ENCODE measurements at places on chromosomes 12 and 14.

- DNase-seq = peak; percentile 88
These were observed 916 bp upstream of the CHPT1 start for GRCh38 chr12:101696251-101697196.

- DNase-seq = peak; percentile 18
These were observed 55.7 kb downstream of the VRK1 start for GRCh38 chr14:96852823-96853422.

- no peak for DNase-seq
These were observed 43.4 kb upstream of the ATF1 start for GRCh38 chr12:50720501-50720900.

DNA sequence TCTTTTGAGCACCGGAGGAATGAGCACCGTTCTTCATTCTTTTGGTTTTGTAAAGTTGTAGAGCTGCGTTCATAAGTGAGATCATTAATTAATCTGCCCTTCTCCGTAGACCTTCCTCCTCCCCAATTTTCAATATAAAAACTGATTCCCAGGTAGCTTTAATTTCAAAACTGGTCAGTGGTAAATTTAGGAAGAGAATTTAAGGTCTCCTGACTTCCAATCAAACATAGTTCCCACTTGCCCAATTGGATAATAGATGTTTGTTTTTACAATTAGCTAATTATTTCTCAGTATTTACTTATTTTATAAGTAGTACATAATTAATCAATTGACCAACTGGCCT is 27.2 kb upstream of the YBX3 start:
- no peak for DNase-seq

DNA sequence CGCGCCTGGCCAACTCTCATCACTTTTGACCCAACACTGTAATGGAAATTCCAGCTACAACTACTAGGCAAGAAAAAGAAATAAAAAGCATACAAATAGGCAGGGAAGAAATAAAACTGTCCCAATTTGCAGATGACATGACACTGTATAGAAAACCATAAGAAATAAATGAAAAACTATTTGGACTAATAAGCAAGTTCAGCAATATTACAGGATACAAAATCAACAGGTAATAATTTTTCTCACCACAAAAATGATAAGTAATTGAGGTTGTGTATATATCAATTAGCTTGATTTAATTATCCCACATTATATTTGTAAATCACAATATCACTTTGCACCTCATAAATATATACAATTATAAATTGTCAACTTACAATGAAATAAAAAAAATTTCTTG is 41.9 kb upstream of the OASL start:
- no peak for DNase-seq

DNA sequence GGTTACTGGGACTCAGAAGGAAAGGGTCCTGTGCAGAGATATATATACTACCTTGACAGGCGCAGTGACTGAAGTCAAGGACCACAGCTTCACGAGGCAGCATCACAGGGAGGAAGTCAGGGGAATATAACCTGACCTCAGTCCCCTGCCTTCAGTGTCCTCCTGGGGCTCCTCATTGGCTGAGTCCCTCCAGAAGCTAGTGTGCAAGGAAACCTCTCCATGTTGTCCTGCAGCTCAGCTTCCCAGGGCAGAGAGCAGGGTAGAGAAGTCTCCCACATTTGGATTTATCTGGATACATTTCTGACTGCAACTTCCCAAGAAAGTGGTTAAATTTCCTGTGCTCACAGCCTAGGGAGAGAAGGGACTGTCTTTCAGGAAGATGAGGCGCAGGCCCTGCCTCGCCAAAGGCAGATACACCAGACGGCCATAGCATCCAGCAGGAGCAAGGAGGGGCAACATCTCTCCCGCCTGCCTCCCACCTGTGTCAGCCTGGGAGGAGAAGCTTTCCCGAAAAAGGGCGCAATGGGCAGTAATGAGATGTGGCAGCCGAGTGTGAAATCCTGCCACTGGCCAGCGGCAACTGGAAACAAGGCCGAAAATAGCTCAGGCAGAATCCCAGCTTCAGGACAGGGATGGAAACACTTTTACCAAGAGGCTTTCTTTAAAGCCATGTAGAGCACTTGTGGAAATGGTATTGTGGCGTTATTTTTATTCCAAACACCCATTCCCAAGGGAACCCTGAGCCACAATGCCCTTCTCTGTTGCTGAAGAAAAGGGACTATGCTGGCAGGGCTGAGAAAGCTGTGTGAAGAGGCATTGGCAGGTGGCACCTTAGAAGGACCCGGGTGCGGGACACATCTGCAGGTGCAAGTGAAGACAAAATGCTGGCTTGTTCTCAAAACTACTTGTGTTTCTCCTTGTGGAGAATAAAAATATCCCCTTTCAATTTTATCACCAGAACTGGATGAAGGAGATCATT is 54.9 kb upstream of the HIF1A start:
- no peak for DNase-seq

- no peak for DNase-seq
These were observed 52.6 kb upstream of the VPS33A start for GRCh38 chr12:122318607-122319605.

GRCh38 chr12:5308216-5308615 is 123.7 kb upstream of the NTF3 start:
- no peak for DNase-seq

GRCh38 chr14:100671906-100672305 is 54.8 kb upstream of the DLK1 start:
- no peak for DNase-seq

DNA sequence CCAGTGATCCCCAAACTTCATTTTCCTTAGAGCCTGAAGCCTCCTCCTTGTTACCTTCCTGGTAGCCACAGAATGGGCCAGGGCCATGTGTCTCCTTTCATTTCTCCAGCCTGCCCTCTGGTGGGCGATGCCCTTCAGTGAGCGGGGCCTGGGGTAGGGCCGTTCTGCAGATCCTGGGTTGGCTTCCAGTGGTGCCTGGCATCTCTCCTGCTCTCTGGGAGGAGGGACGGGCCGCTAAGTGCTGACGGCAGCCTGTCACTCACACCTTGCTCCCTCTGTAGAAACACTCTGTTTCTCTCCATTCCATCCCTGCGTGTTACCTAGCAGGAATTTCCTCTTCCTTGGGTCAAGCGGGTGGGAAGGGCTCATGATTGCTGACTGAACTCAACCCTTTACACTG is 232.1 kb downstream of the CACNA1C start:
- peak; percentile 29 for DNase-seq

GRCh38 chr14:92309968-92310530 is 12.9 kb upstream of the SLC24A4 start:
- no peak for DNase-seq

DNA sequence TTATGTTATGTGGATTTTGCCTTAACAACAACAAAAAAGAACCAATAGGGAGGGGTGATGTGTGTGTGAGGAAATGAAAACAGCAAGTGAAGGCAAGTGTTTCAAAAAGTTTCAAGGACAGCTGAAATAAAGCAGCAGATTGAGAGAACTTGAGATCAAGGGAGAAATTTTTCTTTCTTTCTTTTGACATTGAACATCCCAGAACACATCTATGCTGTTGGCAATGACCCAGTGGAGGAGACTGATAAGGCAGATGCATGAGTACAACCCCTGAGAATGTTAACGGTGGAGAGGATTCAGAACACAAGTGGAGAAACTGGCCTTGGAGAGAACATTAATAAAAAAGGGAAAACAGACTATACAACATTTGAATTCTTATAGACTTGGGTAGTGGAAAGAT is 2.9 kb downstream of the LLPH start:
- no peak for DNase-seq

- DNase-seq = no peak
These were observed 38.8 kb upstream of the LRRC10 start for GRCh38 chr12:69649529-69649928.

DNA sequence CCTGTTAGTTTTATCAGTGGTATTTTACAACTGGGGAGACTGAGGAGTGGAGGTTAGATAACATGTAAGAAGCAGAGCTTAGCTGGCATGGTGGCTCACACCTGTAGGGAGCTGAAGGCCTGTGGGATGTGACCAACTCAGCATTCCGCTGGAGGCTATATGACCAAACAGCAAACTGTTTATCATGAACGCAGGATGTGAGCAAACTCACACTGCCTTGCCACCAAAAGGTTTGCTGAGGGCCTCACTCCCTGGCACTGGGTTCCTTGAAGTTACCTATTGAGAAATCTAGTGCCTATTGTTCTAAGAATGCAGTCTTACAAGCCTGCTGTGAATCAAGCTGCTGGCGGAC is 23.4 kb downstream of the JKAMP start:
- no peak for DNase-seq

- DNase-seq = no peak
These were observed 16.1 kb downstream of the BTBD7 start for GRCh38 chr14:93316716-93317115.
